Progenitor cell of endocrine pancreas (in vitro differentiated cells): ENCODE measurements at places on chromosomes 5 and 9.

- DNase-seq, result no peak
Measured at GRCh38 chr9:108078811-108079210, 589.2 kb upstream of the KLF4 start.

- DNase-seq, result no peak
Measured at GRCh38 chr5:39464088-39464487, 39.3 kb upstream of the DAB2 start.

DNA sequence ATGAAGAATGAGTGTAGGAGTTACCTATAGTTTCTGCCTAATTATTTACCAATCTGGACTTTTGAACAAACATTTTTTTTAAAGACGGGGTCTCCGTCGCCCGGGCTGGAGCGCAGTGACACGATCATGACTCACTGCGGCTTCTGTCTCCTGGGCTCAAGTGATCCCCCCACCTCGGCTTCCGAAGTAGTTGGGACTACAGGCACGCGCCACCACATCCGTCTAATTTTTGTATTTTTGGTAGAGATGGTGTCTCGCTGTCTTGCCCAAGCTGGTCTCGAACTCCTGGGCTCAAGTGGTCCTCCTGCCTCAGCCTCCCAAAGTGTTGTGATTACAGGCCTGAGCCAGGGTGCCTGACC lies 1.5 kb downstream of the CTNNA1 start:
- no peak for DNase-seq

DNA sequence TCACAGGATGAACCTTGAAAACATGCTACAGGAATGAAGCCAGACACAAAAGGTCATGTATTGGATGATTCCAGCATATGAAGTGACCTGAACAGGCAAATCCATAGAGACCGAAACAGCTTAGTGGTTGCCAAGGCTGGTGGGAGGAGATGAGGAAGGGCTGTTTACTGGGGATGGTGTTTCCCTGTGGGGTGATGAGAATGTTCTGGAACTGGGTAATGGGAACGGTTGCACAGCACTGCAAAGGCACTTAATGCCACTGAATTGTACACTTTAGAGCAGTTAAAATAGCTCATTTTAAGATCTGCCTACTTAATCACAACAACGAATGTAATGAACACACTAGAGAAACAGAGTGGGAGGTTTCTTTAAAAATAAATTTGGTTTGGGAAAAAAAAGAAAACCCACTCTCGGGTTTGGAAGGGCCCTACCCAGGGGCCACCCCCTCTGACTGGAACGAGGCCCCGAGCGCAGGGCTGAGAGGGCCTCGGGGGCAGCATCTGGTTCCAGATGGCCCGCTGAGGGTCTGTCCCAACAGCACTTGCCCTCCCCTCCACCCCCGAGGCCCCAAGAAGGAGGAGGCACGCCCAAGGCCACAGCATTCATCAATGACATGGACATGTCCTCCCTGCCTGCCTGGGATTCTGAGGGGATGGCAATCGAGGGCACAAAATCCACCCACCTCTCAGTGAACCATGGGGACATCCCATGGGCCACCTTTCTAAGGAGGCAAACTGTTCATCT lies 31.7 kb downstream of the SARDH start:
- no peak for DNase-seq

DNA sequence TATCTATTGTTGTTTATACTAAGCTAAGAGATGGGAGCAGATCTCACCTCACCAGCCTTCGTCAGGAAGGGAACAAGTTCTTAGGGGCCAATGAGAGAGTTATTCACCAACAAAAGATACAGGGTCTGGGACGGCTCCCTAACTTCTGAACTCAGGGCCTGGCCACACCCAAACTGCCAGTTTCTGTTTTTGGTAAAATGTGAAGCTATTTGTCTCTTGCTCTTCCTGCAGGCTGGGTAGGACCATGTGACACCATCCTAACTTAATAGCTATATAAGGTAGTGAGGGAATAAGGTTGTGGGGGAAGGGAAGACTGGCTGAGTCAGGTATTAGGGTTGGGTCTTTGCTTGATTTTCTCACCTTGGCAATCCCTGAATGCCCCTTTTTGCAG lies 480.5 kb downstream of the KDM4C start:
- DNase-seq, result no peak
